PC-9 (cell line): ENCODE measurements at places on chromosomes 2 and 18. TPM values are rescaled to one million over a fixed set of nuclear protein-coding genes. Genes with fewer than 3 reads are reported as not detected.

GRCh38 chr2:75853436-75853835 is 142.7 kb upstream of the GCFC2 start:
- DNase-seq = no peak

- DNase-seq = no peak
Observed at GRCh38 chr2:241976296-241976695, 106.8 kb downstream of the RTP5 start.

GRCh38 chr2:240727913-240728312 is 36.2 kb downstream of the AQP12A start:
- DNase-seq = no peak

REEP1 gene
- 0.25 and 0.31 TPM in 2 replicates for total RNA-seq

SNED1 gene
- 2.8 and 9.6 TPM in 2 replicates for total RNA-seq

NAT8 gene
- total RNA-seq = not detected in 2 replicates

- DNase-seq = no peak
Observed at GRCh38 chr18:470661-471501, 29.6 kb downstream of the COLEC12 start.

GRCh38 chr18:59087391-59087790 is 52.3 kb upstream of the SEC11C start:
- DNase-seq = no peak
